Epithelial cell of prostate (primary cell): ENCODE measurements at places on chromosomes 6 and 20.

DNA sequence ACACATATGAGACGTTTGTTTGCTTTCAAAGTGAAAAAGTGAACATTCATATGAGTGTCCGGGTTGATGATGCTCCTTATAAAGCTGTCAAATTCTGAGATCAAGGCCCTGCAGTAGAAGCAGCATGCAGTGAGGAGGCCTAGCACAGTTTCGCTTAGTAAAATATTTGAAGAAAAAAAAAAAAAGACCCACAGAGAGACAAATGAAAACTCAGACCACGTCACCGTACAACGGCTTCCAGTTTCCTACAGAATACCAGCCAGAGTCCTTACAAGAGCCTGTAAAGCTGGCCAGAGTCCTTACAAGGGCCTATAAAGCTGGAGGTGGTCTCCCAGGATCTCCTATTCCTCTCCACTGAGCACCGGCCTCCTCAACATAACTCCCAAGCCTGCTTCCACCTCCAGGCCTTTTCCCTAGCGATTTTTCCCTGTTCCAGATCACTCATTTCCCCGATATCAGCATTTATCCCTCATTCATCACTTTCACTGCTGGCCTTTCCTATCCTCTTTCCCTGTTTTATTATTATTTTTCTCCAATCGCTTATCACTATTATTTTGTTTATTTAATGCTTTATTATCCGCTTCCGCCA lies 1.5 kb upstream of the HMGN4 start:
- no peak for DNase-seq

- DNase-seq: no peak
Measured at GRCh38 chr6:138240476-138241245, 22.4 kb upstream of the PBOV1 start.

DNA sequence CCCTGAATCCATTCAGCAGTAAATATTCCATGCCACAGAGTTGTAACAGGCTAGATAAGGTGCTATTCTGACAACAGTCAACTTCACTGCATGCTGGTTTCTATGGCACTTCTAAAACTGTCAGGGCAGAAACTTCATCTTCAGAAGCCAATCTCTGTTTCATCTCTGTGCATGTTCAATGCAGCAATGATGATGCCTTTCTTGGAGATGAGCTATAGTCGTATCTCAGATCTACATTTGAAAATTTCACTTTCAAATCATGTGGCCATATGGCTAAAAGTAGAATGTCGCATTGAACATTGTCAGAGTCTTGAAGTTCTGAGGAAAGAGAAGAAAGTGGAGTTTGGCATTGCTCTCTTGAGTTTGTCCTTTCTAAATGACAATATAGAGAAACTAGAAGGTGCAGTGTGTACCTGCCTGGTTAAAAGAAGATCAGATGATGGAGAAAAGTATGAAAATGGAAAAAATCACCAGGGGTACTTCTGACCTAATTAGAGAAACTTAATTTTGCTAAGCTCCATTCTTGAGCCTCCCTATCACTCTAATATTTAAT lies 49.0 kb upstream of the VSTM2L start:
- DNase-seq: no peak

DNA sequence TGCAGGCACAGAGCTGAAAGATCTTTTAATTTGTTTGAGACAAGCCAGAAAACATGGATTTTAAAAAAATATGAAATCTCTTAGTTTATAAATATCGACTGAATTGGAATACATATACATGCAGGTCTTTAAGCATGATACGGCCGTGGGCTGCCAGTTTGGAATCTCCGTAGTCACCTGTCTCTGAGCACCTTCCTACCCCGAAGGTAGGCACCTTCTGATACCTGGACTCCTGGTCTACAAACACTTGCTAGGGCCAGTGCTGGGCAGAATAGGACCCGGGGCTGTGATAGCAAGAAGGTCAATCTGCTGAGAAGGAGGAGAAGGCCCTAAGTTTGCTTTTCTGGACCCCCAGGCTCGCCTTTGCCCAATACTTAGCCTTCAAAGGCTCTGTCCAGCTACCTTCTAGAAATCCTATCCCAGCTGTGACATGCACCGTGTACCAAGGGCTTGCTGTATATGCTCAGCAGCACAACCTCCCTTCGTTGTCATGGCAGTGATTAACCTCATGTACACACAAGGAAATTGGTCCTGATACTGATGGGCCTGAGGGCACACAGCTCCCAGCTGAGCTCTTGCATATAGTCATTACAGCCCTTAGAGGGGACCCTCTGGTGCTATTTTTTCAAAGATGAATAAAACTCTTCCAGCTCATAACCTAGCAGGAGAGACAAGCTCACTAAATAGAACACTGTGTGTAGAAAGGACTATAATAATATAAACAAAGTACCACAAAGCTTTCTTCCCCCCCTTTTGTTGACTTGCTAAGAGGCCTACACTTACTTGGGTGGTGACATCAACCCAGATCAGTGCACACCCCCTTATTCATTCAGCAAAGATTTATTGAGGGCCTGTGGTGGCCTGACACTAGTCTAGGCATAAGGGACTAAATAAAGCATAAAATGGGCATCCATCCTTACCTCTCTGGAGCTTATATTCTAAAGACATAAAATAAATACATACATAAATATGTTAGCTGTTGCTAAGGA lies 17.7 kb downstream of the SNPH start:
- DNase-seq: no peak

- no peak for DNase-seq
Measured at GRCh38 chr6:163588220-163588919, 173.9 kb downstream of the QKI start.

GRCh38 chr6:37452522-37452921 lies 19.5 kb downstream of the CMTR1 start:
- DNase-seq: no peak

DNA sequence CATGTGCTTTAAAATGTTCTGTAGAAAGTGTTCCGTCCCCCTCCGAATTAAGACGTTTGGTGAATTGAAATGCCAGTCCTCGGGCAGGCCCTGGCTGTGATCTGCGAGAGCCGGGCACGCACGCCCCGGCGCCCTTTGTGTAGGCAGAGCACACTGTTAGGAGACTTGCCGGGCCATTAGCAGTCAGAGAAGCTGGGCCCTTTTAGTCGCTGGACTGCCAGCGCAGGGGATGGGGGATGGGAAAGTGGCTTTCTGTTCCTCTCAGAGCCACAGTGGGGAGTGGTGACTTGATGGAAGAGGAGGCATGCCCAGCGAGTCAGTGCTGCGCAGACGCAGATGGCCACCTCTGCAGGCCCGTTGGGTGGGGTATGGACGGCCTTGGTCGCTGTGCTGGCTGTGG lies 2.2 kb downstream of the PPP1R3G start:
- DNase-seq: no peak

- no peak for DNase-seq
Measured at GRCh38 chr20:50172347-50173013, 18.1 kb upstream of the CEBPB start.

- DNase-seq: no peak
Measured at GRCh38 chr20:23149623-23150279, 63.6 kb upstream of the CD93 start.

DNA sequence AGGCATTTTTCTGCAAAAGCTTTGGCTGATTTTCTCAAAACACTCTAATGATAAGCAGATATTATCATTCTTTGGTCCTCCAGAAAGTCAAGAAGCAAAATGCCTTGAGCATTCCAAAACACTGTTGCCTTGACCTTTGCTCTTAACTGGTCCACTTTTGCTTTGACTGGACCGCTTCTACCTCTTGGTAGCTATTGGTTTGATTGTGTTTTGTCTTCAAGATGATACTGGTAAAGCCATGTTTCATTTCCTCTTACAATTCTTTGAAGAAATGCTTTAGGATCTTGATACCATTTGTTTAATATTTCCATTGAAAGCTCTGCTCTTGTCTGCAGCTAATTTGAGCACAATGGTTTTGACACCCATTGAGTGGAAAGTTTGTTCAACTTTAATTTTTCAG lies 35.6 kb upstream of the SDHAF4 start:
- DNase-seq: no peak

DNA sequence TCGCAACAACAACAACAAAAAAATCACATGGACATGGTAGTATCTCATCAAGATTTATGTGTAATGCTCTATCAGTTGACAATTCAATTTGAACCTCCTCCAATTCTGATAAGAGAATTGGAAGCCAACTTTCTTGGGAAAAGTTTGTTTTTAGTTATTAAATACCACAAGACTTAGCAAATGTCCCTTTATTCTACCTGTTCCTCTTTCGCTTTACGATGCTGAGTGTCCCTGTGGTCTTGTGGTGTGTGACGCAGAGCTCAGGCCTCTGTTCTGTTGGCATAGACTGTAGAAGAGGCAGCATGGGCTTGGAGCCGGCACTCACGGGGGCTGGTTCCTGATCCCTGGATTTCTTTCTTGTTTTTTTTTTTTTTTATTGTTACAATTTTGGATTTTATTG lies 76.7 kb downstream of the PSMB1 start:
- DNase-seq: no peak

- DNase-seq: peak; percentile 74
Measured at GRCh38 chr6:32968093-32968866, at the start of gene BRD2. BRD2 (plus strand) TSS chr6:32968594; CDS start chr6:32972899, 4,305 bp downstream.

GRCh38 chr20:1697592-1697991 lies 40.0 kb upstream of the SIRPG start:
- DNase-seq: no peak

- no peak for DNase-seq
Measured at GRCh38 chr20:60104993-60105803, 147.0 kb downstream of the CDH26 start.

GRCh38 chr20:4141291-4142240 lies 126.2 kb upstream of the RNF24 start:
- DNase-seq: no peak

- no peak for DNase-seq
Measured at GRCh38 chr6:12336121-12336971, 46.2 kb downstream of the EDN1 start.

DNA sequence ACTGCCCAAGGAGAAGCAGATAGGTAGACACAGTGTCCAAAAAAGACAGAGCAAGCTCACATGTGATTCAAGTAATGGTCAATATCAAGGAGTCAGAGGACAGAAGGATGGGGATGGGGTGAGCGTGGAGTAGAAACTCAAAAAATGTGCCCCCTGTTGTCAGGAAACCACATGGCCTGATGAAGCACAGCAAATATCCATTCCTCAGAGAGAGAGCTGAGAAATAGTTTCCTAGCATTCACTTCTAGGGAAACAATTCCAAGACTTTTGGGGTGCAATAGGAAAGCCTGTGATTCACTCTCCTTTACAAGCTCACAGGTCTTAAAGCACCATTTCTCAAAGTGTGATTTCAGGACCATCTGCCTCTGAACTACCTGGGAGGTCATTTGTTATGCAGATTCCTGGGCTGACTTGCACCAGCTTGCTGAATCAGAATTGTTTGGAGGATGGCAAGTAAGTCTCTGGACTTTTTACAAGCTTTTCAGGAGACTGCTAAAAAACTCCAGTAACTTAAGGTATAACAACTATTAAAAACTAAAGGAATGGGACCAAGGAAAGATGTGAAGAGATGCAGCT lies 432.8 kb downstream of the HDGFL1 start:
- no peak for DNase-seq

GRCh38 chr6:34229877-34230276 lies 6.8 kb upstream of the HMGA1 start:
- no peak for DNase-seq

GRCh38 chr6:111427341-111428116 lies 55.5 kb downstream of the REV3L start:
- DNase-seq: peak; percentile 34

GRCh38 chr20:18717062-18717461 lies 96.5 kb upstream of the SCP2D1 start:
- DNase-seq: no peak

GRCh38 chr20:4820806-4821518 lies 99.3 kb downstream of the PRND start:
- peak; percentile 39 for DNase-seq

DNA sequence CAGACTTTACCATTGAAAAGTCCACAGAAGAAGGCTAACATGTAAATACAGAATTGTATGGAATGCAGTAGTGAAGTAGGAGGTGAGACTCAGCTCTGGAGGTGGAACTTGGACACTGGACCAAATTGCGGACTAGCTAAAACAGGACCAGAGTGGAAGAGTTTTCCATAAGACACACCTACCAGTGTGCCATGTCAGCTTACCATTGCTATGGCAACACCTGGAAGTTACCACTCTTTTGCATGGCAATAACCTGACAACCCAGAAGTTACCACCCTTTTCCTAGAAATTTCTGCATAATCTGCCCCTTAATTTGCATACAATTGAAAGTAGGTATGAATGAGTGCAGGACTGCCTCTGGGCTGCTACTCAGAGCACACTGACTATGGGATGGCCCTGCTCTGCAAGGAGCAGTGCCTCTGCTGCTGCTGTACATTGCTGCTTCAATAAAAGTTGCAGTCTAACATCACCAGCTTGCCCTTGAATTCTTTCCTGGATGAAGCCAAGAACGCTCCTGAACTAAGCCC lies 569.6 kb upstream of the FLRT3 start:
- DNase-seq: no peak

DNA sequence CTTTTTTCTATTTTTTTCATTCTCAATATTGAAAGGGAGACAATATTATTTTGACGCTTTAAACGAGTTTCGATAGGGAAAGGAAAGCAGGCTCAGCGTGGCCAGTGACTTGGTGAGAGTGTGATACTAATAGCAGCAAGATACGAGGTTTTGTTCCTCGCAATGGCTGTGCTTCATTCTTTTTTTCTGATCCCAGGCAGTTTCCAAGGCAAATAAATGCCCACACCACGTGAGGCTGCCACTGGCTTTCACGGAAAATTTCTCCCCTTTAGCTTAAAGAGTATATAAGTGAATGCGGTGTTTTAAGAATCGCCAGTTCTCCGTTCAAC lies 196.4 kb upstream of the ZNF184 start:
- no peak for DNase-seq

- no peak for DNase-seq
Measured at GRCh38 chr20:41260734-41261220, 56.8 kb downstream of the ZHX3 start.

GRCh38 chr6:29792123-29793035 lies 35.2 kb upstream of the HLA-G start:
- no peak for DNase-seq

GRCh38 chr20:43994486-43995100 lies 79.9 kb downstream of the TOX2 start:
- no peak for DNase-seq

DNA sequence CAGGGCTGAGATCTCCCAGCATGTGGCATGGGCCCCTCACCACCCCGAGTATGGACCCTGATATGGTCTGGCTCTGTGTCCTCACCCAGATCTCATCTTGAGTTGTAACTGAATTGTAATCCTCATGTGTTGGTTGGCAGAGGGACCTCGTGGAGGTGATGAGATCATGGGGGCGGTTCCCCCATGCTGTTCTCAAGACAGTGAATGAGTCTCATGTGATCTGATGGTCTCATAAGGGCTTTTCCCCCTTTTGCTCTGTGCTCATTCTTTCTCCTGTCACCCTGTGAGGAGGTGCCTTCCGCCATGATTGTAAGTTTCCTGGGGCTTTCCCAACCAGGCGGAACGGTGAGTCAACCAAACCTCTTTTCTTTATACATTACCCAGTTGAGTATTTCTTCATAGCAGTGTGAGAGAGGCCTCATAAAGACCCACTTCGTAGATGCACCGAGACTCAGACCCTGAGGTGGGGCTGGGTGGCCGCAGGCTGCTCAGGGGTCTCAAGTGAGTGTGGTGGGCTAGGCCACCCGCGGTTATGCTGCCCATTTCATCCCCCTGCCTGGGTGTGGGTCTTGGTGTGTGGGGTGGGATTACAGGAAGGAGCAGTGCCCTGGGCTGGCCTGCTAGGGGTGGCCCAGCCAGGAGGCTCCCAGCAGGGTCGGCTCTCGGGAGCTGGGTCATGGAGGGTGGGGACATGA lies 26.2 kb upstream of the GATA5 start:
- DNase-seq: peak; percentile 55

- no peak for DNase-seq
Measured at GRCh38 chr20:19775353-19776253, 17.5 kb downstream of the RIN2 start.
